Stimulated activated CD8-positive, alpha-beta memory T cell treated with anti-CD3 and anti-CD28 coated beads, Interleukin-7, amount 100 ng/mL, for 1 hour (primary cell): ENCODE measurements at places on chromosomes 2 and 18.

DNA sequence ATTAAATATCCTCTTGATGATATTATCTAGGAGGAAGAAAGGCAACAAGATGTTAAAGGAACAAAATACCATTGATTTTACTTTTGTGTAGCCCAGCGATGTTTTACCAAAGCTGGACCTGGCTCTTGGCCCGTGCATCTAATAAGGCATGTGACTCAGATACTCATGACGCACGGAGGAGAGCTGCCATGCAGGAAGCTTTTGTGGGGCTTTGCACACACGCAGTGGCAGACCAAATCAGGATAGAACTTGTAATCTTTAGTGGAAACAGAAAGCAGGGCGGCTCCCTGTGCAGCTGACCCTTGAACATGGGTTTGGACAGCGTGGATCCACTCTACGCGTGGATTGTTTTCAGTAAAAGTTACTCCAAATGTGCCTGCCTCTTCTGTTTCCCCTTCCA lies 190.0 kb downstream of the NAPG start:
- DNase-seq: no peak

- no peak for DNase-seq
Measured at GRCh38 chr2:173151671-173152401, 76.2 kb downstream of the MAP3K20 start.

- no peak for DNase-seq
Measured at GRCh38 chr2:18598848-18599484, 9.6 kb upstream of the NT5C1B start.

DNA sequence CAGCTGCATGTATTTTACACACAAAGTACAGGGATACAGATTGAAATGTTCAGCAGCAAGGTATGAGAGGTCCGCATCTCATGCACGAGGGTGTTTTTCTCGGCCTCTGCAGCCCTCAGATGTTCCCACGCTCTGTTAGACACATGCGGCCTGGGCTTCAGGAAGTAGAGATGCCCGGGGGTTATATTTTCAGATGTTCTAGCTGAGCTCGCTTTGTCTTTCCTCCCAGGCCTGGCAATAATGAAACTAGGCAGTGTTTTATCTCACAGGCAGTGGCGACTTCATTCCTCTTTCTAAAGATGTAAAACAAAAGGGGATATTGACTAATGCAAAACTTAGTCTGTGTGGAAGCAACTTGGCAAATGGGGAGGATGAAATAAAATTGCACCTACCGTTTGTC lies 190.7 kb downstream of the GBX2 start:
- no peak for DNase-seq

DNA sequence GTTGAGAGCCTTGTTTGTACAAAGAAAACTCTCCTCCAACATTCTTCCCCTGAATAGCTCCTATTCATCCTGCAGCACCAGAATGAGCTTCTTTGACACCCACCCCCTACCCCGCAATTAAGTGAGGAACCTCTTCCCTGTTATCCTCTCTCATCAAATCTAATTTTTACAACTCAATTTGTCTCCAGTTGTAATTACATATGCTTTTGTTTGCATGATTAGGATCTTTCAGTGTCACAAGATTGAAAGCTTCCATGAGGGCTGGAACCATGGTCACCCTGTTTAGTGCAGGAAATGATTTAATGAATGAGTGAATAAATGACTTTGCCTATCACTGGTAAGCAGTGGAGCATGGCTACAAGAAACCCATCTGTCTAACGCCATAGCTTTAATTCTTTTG lies 334.6 kb upstream of the KLHL29 start:
- no peak for DNase-seq

GRCh38 chr18:63107171-63107845 lies 212.3 kb downstream of the BCL2 start:
- DNase-seq: no peak

- DNase-seq: no peak
Measured at GRCh38 chr2:163665817-163666216, 70.0 kb downstream of the FIGN start.

GRCh38 chr2:165558832-165559231 lies 89.3 kb downstream of the CSRNP3 start:
- DNase-seq: no peak

- DNase-seq: no peak
Measured at GRCh38 chr2:235430366-235431083, 63.3 kb upstream of the AGAP1 start.

DNA sequence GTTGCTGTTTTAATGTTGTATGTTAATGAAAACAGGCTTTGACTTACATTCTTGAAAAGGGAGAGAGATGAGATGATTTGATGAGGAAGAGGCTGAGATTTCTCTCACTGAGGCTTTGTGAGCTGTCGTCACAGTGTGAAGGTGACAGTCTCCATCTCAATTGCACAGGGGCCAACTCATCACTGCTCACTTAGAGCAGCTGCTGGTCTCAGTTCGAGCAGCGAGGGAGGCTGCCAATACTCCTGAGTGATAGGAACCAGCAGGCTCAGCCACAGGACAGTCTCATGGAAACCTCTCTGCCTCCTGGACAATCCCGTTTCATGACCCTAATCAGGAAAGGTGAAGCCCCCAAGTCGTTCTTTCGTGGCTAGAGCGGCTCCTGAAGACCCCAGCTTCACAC lies 170.7 kb upstream of the SOX11 start:
- DNase-seq: no peak

GRCh38 chr2:3472966-3473365 lies 46.4 kb downstream of the ADI1 start:
- no peak for DNase-seq
